Keratinocyte (primary cell): ENCODE measurements at places on chromosomes 5 and 9. TPM values are rescaled to one million over a fixed set of nuclear protein-coding genes. Genes with fewer than 3 reads are reported as not detected.

PCDHGA10 gene
- polyA plus RNA-seq: 1.3 to 1.8 TPM (median 1.6 TPM) in 3 replicates

ANKRD20A1 gene
- polyA plus RNA-seq: 0.06 to 0.21 TPM (median 0.09 TPM) in 3 replicates

ALDH7A1 gene
- 116 to 183 TPM (median 130 TPM) in 3 replicates for polyA plus RNA-seq

IL5 gene
- not detected in 3 replicates for polyA plus RNA-seq

HACD4 gene
- 7.3 to 10.4 TPM (median 9.4 TPM) in 3 replicates for polyA plus RNA-seq

DRD1 gene
- 0.01 TPM in 1 of 3 replicates, not detected in the others for polyA plus RNA-seq
